EL (cell line): ENCODE measurements at places on chromosomes 4 and X.

- no peak for DNase-seq
Observed at GRCh38 chrX:153455571-153455970, 9.7 kb upstream of the TREX2 start.

DNA sequence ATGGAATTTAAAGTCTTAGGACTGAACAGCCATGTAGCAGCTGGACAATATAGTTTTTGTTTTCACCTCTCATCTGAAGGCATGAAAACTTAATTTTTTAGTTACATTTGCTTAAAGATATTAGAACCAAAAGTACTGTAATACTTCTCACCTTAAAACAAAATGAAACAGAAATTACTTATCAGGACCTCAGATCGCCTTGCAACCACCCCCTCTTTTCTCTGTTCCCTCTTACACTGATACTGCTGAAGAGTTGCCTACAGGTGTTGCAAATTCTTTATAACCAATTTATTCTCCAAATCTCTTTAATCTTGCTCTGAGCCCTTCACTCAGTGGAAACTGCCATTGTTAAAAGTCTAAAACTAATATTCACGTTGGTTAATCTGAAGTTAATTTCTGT lies 145.0 kb downstream of the SPCS3 start:
- DNase-seq: no peak

DNA sequence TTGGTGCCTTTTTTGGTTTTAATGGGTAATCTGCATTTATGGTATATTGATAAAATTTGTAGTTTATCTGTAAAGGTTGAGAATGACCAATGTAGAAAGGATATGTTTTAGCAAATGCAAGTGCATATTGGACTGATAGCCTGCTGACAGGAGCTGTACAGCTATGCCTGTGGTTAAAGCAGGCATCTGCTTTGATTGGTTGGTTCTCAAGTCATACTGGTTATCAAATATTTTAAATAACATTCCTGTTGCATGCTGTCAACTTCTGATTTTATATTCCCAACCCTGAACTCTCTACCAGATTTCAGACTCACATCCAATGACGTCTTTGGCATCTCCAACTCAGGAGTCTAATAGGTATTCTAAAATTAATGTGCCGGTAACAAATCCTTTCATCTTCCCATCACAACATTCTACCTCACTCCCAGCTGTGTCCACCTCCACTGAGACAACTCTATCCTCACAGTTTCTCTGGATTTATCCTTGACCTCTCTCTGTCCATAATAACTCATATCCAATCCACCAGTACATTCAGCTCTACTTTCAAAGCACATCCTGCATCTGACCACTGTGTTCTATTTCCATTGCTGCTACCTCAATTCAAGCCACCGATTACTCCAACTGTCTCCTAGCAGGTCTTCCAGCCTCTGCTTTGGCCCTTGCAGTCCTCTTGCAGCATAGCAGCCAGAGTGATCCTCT lies 125.7 kb downstream of the CAMK2D start:
- peak; percentile 83 for DNase-seq

- DNase-seq: no peak
Observed at GRCh38 chr4:151725087-151725486, 35.7 kb downstream of the GATB start.

DNA sequence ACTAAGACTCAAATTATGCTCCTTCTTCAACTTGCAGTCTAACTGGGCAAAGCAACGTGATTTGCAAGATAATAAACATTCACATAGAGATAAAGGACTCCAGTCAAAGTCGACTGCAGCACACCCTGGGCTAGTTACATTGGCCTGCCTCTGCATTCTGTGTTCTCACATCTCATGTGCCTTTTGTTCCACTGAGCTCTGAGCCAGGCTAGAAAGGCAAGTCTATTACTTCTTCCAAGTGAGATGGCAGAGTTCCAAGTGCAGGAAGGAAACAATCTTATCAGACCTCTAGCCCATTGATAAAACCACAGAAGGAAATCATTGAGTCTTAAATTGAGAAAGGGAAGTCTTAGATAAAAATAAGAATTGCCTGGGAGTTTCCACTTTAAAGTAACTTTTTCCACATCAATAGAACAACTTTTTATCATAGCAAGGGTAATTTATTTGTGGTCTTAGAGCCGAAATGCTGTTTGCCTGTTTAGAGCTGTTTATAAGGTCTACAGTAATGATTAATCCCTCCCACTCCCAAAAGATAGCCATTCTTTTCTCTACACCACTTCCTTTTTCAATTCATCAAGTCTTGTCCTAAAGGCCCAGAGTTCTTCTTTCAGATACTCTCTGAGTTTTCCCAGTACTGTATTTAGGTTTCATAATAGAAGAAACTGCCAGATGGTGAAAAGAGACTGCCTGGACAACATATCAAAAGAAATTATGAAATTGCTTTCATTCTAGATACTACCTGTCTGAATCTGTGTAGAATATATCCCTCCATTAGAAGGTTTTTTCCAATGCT lies 200.2 kb downstream of the GUCY2F start:
- DNase-seq: no peak

- DNase-seq: no peak
Observed at GRCh38 chr4:173834151-173834550, 304.1 kb upstream of the HAND2 start.

DNA sequence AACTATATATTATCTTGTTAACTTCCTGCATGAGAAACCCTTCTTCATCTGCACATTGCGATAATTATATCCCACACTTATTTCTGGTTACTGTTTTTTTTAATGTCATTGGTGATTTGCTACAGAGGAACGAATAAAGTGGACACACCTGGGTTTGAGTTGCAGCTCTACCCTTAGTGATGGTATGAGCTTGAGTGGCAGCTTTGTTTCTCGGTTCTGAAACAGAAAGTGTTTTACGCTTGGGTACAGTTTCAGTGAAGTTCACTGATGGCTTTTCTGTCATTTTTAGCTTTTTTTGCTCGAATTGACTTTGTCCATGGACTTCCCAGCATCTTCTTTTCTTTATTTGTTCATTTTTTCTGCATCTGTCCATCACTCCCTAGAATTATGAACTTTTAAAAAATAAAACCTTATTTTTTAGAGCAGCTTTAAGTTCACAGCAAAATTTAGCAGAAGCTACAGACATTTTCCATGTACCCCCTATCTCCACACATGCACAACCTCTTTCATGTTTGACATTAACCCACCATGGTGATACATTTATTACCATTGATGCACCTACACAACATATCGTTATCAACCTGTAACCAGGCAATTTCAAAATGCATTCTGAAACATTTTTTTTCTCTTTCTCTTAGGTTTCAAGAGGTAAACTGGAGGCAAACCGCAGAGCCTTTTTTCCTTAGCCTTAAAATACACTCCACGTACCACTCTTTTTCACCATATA lies 1041.6 kb upstream of the PRKX start:
- DNase-seq: no peak

- DNase-seq: peak; percentile 19
Observed at GRCh38 chrX:115337491-115338144, 48.1 kb downstream of the LUZP4 start.

DNA sequence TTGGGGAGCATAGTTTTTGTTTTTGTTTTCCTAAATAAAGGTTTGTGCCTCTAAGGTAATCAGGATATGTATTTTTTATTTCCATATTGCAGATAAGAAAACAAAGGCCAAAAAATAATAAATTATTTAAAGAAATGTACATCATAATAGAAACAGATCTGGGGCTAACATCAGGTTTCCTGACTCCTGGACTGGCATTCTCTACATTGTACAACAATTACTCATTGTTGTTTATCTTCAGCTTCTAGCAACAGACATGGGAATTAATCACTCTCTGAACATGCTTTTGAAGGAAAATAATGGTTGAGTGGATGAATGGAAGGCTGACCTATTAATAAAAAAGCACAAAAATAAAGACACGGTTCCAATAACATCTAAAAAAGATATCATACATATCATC lies 146.2 kb downstream of the KCNIP4 start:
- DNase-seq: peak; percentile 79

DNA sequence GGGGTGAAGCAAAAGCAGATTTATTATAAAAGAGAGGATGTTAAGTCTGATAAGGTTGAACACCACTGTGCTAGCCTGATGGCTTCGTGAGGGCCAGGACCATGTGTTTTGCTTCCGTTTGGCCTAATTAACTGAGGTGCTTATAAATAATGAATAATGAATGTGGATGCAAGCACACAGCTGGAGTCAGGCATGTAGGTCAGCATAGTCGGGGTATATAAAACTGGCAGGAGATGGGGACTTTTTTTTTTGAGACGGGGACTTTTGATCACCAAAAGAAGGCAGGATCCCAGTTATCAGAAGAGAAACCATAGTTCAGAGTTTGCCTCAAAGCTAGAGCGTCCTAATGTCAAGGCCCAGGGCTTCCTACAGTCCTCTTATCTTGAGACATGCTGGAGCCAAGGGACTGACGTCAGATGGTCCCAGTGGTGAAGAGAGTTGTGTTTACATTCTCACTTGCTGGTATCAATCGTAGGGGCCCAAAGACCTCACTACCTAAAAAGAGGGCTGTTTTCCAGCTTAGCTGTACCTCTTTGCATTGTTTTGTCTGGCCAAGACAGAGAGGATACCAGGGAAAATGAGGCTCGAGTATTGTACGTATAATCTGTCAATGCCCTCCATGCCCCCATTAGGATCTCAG lies 50.4 kb downstream of the RTL9 start:
- DNase-seq: no peak

GRCh38 chr4:140689623-140690022 lies 66.6 kb downstream of the TBC1D9 start:
- no peak for DNase-seq

GRCh38 chr4:155207534-155208257 lies 740 bp upstream of the NPY2R start:
- DNase-seq: no peak

DNA sequence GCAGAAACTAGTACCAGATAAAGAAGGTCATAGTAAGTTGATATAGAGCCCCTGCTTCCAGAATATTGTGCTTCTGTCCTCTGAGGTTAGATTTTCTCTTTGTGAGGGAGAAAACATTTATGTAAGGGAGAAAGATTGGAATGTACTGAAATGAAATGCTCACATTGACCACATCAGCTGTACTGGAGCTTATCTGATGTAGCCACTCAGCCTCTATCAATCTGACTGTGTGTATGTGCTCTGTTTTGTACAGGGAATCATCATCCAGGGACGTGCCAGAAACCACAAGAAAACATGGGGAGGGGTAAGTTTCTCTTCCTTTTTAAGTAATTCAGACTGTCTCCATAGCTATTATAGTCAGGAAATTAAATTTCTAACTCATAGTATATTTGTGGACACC lies 56.8 kb downstream of the PRRG1 start:
- DNase-seq: peak; percentile 41

DNA sequence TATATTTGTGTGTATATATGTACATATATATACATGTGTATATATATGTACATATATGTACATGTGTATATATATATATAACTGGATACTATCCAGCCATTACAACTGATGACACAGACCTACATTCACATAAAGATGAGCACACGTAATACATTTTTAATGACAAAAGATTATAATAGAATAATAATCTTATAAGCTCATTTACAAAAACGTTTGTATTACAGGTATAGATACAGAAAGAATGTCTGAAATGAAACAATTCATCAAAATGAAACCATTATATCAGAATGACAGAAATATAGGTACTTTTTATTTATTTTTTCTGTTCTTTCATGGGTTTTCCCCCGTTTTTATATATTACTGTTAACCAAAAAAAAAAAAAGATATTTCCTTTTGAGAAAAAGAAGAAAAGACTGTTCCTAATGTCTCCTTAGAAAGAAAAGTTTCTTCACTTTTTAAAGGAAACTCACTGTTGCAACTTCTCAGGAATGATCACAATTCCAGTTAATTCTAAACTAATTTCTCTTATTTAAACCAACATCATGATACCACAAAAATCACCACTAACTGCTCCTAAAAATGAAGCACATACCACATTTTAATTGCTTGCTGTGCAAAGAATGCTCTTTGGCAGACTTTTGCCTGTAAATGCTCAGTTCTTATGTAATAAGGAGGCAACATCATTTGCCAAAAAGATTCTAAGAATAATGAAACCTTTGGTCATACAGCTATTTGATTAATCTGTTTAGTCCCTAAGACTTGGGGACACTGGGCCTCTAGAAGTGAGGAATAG lies 18.9 kb downstream of the LEF1 start:
- no peak for DNase-seq

GRCh38 chrX:47707031-47707780 lies 48.2 kb upstream of the UXT start:
- DNase-seq: no peak

GRCh38 chrX:42988700-42989099 lies 210.7 kb upstream of the PPP1R2C start:
- no peak for DNase-seq

GRCh38 chr4:109979920-109980717 lies 67.4 kb downstream of the EGF start:
- DNase-seq: peak; percentile 86

GRCh38 chr4:54568184-54568583 lies 89.6 kb upstream of the KIT start:
- peak; percentile 94 for DNase-seq

- DNase-seq: no peak
Observed at GRCh38 chr4:76989391-76990061, 40.0 kb downstream of the SEPTIN11 start.

- DNase-seq: no peak
Observed at GRCh38 chr4:83709627-83710026, 173.7 kb downstream of the GPAT3 start.

DNA sequence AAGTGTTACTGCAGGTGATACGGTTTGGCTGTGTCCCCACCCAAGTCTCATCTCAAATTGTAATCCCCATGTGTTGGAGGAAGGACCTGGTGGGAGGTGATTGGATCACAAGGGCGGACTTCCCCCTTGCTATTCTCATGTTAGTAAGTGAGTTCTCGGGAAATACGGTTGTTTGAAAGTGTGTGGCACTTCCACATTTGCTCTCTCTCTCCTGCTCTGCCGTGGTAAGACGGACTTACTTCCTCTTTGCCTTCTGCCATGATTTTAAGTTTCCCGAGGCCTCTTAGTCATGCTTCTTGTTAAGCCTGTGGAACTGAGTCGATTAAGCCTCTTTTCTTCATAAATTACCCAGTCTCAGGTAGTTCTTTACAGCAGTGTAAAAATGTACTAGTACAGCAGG lies 65.2 kb upstream of the SLC7A11 start:
- DNase-seq: no peak

- DNase-seq: no peak
Observed at GRCh38 chr4:6044276-6044675, 26.0 kb upstream of the C4orf50 start.
